CD4-positive, alpha-beta T cell treated with Interleukin-10 for 1 hour (primary cell): ENCODE measurements at places on chromosomes 1 and 21.
A peak's percentile ranks its signal among the peaks of the same experiment; 100 is the strongest.

GRCh38 chr1:30250984-30251850, 472.2 kb downstream of the MATN1 start:
- no peak for DNase-seq

DNA sequence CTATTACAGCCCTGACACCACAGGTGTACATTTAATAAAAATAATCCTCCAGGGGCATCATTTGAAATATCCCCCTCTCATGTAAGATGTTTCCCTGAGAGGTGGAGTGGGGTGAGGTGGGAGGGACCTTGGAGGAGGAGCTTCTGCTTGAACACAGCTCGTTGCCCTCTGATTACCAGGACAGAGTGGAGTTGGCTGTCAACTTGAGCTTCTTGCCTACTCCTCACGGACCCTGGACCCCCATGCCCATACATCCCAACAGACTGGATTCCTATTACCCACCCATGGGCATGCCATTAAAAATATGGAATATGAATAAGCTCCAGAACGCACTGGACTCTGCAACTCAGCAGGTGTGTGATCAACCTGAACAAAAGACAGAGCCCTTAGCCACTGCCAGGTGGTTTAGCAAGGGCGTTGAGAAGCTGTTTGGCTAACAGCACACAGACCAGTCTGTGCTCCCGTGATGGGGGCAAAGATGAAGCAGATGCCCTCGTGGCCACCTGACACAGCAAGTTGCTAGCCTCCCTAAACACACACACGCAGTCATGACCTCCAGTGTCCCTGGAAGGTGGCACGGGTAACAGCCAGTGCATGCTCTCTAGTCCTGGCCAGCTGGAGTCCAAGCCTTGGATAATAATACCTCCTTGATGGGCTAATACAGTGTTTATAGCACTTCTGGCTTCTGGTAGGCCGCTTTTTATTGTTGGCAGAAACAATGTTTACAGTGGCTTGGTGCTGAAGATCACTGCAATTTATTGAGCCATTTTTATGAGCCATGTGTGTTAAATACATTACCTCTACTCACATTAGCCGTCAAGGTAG, 155.0 kb downstream of the TOMM20 start:
- no peak for DNase-seq

- DNase-seq: peak; percentile 79
Measured at GRCh38 chr1:29235955-29236711, at the start of gene PTPRU. Gene PTPRU (plus strand): TSS chr1:29236522. CDS start chr1:29236645, 123 bp downstream.

DNA sequence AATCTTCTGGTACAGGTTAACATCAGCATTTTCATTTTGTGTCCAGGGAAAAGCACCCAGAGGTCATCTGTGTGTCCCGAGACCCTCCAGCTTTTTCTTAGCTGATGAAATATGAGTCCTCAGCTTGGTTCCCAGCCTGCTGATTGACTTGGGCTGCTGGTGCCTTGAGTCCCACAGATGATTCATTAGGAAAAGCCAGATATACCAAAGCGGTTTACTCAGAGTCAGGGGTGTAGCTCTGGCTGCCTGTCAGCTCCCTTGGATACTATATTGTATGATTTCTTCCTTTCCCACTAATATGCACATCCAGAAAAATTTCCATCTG, 43.7 kb upstream of the MAB21L3 start:
- DNase-seq: no peak

GRCh38 chr1:84330125-84330984, 28.8 kb downstream of the SAMD13 start:
- no peak for DNase-seq

GRCh38 chr1:3312310-3312897, 142.1 kb upstream of the ARHGEF16 start:
- DNase-seq: no peak

- DNase-seq: no peak
Measured at GRCh38 chr1:33893147-33893830, 29.4 kb downstream of the HMGB4 start.

- peak; percentile 18 for DNase-seq
Measured at GRCh38 chr1:234975122-234975940, 153.3 kb downstream of the TOMM20 start.

- DNase-seq: peak; percentile 84
Measured at GRCh38 chr1:11645670-11646265, 8.5 kb downstream of the FBXO2 start.

DNA sequence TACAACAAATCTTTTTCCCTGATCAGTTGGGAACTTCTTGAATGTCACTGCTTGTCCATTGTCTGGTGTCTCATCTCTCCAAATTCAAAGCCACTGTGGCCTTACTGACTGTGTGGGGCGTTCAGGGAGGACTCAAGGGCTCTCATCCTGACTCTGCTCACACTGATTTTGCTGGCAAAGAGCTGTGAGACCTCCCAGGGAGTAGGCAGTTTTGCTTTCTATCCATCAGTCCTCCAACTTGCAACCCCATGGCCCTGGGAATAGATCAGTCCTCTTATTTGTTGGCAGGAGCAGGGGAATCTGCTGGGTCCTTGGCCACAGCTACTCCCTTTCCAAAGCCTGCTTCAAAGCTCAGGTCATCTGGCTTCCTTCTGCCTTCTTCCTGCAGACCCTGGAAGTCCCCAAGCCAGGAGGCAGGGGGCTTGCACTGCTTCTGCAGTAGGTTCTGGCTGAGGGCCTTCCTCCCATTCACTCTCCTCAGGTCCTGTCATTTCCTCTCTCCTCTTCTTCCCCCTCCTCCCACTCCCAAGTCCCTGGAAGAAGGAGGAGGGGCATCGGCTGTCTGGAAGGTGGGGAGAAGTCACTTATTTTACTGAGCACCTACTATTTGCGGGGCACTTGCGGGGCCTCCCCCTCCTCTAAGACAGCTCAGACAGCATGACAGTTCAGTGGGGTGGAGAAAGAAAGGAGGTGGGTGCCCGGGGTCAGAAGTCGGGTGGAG, 876 bp upstream of the NAV1 start:
- no peak for DNase-seq

GRCh38 chr1:90346349-90346748, 351.4 kb downstream of the ZNF326 start:
- no peak for DNase-seq
